ENCODE measurements at places on chromosomes 13 and 19. TPM values are rescaled to one million over a fixed set of nuclear protein-coding genes. Genes with fewer than 3 reads are reported as not detected.

Gene NCAN
- not detected for total RNA-seq

Gene CRB3
- total RNA-seq = 148 TPM

Gene CCDC70
- total RNA-seq = not detected

Gene PSPN
- total RNA-seq = 3.8 TPM

Gene TGFBR3L
- total RNA-seq = not detected

Gene TMPRSS9
- total RNA-seq = 0.25 TPM

Gene FBXL12
- 26.5 TPM for total RNA-seq

Gene WTIP
- 1.6 TPM for total RNA-seq

Gene SPART
- total RNA-seq = 14.0 TPM

Gene POGLUT2
- 1.1 TPM for total RNA-seq

Gene SIGLEC12
- total RNA-seq = 0.28 TPM

Gene MISP3
- total RNA-seq = 32.9 TPM

Gene SMIM24
- total RNA-seq = 45.8 TPM

Gene SLC15A1
- total RNA-seq = 16.8 TPM

Gene CCDC169
- total RNA-seq = 0.61 TPM

Gene FGF22
- total RNA-seq = not detected

Gene THSD1
- total RNA-seq = 1.2 TPM

Gene MYH14
- 653 TPM for total RNA-seq

Gene TGFB1
- total RNA-seq = 7.4 TPM
